ENCODE measurements at places on chromosomes 3 and 15.

DNA sequence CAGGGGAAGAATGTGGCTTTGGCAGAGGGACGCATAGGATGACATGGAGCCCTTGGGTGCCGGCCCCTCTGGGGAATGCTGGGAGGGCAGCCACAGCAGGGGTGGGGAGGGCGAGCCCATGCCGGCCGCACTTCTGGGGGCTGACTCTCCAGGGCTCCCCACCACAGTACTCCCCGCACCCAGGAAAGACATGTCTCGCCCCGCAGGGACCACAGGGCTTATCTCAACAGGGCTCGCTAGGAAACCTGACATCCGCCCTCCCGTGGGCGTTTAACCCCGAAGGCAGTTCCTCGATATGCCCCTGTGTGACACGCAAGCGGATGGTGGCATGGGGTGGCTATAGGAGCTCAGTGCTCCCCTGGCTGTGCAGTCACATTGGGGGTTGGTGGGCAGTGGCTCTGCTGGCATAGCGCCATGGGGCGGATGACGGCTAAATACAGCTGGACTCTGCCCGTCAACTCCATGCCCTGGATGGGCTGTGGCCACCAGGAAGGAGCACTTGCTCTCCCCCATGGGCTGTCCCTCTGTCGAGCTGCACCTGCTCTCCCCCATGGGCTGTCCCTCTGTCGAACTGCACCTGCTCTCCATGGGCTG lies 141.4 kb downstream of the ADAMTS17 start:
- DNase-seq, result no peak

- no peak for DNase-seq
Measured at GRCh38 chr15:96344706-96345559, 14.4 kb downstream of the NR2F2 start.

GRCh38 chr3:167662919-167663400 lies 9.2 kb upstream of the WDR49 start:
- DNase-seq, result no peak

DNA sequence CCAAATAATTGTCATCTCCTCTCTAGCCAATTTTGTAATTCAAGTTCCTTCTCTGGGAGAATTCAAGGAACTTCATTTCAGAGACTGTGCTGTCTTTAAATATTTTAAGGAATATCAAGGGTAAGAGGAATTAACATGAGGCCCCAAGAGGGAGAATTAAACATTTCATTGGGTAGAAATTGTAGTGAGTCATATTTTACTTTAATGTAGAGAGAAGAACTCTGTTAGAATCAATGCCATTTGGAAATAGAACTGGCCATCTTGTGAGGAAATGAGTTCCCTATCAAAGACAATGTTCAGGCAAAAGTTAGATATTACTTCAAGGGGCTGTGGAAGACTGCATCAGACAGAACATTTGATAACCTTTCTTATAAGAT lies 43.5 kb upstream of the TP63 start:
- no peak for DNase-seq

- no peak for DNase-seq
Measured at GRCh38 chr3:188367678-188368077, 213.7 kb downstream of the LPP start.

- DNase-seq, result no peak
Measured at GRCh38 chr15:84702961-84703482, 12.9 kb downstream of the SEC11A start.

DNA sequence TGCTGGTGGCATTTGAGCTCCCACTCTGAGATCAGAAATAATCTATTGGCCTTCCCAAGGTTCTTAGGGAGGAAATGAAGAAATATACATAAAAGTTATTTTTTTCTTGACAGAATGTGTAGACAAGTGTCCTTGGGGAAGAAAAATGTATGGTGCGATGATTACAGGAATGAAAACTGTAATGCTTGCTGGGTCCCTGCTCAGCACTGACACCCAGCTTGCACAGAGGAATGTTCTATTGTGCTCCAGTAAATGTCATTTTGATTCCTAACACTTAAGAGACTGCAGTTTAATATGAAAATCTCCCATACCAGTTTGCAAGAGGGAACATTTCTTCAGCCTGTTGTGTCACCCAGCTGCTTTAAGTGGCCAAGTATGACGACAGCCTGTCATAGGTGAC lies 271.3 kb upstream of the TPM1 start:
- no peak for DNase-seq

GRCh38 chr3:143236226-143236964 lies 116.8 kb downstream of the CHST2 start:
- DNase-seq, result no peak

DNA sequence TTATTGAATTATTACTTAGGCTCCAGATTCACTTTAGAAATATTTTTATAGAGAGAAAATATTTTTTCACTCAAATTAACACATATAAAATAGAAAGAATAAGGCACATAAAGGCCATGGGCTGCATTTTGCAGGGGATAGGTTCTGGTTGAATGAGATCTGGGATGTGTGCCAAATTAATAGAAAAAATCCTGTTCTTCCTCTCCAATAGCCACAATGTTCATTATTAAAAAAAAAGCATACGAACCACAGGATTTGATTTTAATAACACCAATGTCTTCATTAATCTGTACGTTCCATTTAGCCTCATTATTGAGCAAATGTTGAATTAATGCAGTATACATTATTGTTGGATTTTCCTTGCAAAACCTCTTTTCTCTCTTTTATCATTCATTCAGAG lies 622.8 kb upstream of the AGTR1 start:
- DNase-seq, result no peak

DNA sequence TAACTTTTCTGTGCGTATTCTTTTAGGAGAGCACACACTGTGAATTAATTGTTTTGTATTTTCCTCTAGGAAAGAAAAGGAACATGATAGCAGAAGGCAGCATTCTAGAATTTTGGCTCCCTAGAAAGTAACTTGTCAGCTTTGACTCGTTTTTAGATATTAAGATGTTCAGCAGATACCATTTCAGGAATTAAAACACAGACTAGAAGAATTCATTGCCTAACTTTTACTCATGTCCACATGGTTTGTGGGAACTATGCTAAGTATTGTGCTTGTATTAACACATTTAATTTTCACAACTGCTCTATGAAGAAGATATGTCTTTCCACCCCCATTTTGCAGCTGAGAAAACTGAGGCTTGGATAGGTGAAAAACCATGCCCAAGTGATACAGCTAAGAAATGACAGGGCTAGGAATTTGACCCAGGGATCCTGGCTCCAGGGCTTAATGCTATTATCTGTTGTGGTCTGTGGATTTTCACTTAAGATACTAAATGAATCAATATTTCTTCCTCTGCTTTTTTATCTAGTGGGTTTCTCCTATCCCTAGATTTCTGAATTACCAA lies 128.8 kb downstream of the MITF start:
- DNase-seq, result no peak

DNA sequence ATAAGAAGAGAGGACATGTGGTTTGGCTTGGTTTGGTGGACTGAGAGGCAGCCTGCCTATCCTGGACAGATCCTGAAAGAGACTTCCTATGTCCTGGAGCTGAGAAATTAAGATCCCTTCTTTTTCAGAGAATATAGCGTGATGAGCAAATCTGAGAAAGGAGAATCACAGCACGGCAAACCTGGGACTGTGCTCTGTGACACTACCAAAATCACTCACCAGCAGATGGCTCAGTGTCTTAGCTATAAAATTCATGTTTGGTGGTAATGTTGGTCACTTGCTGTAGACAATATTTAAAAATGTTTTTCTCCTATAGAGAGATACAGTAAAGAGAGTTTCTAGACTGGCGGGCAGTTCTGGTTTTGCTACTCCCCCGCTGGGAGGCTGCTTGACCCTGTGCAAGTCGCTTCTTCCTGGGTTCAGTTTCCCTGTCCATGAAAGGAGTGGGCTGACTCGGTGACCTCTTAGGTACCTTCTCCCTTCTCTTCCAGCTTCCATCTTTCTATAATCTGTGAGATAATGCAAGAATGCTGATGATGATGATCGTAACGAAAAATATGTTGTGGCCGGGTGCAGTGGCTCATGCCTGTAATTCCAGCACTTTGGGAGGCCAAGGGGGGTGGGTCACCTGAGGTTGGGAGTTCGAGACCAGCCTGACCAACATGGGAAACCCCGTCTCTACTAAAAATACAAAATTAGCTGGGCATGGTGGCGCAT lies 7.6 kb upstream of the HES1 start:
- no peak for DNase-seq

DNA sequence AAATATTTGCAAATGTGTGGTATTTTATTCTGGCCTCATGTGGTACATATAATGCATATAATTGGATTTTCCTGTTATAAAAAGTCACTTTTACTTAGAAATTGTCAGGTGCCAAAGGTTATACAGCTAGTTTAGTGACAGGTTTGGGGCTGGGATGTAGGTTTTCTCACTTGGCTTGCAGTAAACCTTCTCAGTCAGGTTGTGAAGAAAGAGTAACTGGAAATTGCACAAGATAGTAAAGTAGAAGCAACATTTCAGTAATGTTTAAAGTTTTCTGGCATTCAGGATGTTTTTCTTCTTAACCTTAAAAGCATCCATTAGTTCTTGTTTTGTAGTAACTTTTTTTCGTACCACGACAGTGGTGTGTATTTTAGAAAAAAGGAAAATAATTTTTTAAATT lies 53.9 kb downstream of the MEF2A start:
- no peak for DNase-seq

DNA sequence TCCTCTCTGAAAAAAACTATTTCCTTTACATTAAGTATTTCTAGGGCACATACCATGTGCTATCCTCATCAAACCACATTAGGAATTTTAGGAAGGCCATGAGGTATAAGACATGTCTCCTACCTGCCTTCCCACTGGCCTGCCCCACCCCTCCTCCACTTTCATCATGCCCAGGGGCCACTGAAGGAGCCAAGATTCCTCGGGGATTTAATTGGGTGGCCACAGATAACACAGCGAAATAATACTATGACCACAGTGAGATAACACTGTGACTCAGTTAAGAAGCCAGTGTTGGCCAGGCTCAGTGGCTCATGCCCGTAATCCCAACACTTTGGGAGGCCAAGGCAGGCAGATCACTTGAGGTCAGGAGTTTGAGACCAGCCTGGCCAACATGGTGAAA lies 9.8 kb upstream of the BMF start:
- no peak for DNase-seq

GRCh38 chr3:58572013-58572633 lies 5.1 kb downstream of the FAM107A start:
- no peak for DNase-seq

DNA sequence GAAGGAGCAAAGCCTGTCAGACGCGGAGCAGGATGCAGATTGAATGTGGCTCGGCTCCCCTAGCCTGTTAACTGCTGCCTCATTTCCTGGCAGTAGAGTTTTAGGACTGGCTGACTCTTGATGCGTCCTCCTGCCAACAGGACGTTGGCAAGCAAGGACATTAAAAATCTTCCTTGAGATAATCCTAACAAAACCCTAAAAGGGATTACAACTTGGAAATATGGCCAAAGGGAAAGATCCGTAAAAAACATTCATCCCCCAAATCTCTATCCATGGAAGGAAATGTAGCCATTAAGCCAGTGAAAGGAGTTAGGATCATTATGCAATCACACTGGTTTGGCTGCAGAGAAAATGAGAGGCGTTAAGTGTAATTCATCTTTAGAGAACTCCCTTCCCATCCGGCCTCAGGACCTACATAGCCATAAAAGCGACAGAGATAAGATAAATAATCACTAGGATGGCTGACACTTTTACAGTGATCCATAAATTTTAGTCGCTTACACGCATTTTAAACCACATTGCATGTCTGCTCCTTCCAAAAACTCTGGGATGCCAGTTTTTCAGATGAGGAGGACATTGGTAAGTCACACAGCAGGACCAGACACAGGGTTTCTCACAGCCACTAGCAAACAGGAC lies 44.5 kb upstream of the C3orf80 start:
- DNase-seq, result no peak

DNA sequence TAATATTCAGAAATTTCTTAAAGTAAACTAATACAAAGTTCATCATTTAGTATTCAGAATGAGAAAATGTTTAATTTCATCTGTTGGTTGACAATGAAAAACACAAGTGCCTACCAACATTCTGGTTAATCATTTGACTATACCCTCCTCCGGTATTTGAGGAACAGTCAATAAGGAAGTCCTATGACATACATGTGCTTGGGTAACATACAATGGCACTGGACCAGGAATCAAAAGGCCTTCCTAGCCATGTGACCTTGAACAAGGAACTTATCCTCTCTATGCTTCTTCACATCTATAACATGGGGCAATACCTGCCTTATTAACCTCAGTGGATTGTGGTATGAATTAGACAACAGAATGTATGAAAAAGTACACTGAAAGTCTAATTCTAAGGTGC lies 65.8 kb downstream of the ZNF280D start:
- no peak for DNase-seq

DNA sequence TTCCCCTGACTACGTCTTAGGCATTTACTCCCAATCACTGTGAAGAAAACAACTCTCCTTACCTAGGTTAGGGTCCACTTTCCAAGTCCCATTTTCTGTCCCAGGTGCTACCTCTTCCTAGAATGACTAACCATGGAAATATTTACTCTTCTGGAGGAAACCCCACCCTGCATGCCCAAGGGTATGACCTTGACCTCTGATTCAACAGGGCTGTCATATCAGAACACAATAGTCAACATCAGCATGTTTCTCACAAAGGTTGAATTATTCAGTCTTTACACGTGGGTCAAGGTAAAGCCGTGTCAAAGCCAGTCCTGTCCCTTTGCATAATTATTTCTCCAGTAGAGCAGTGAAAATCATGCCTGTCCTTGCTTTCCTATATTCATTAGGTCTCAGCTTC lies 4.3 kb upstream of the FRMD5 start:
- DNase-seq, result no peak

DNA sequence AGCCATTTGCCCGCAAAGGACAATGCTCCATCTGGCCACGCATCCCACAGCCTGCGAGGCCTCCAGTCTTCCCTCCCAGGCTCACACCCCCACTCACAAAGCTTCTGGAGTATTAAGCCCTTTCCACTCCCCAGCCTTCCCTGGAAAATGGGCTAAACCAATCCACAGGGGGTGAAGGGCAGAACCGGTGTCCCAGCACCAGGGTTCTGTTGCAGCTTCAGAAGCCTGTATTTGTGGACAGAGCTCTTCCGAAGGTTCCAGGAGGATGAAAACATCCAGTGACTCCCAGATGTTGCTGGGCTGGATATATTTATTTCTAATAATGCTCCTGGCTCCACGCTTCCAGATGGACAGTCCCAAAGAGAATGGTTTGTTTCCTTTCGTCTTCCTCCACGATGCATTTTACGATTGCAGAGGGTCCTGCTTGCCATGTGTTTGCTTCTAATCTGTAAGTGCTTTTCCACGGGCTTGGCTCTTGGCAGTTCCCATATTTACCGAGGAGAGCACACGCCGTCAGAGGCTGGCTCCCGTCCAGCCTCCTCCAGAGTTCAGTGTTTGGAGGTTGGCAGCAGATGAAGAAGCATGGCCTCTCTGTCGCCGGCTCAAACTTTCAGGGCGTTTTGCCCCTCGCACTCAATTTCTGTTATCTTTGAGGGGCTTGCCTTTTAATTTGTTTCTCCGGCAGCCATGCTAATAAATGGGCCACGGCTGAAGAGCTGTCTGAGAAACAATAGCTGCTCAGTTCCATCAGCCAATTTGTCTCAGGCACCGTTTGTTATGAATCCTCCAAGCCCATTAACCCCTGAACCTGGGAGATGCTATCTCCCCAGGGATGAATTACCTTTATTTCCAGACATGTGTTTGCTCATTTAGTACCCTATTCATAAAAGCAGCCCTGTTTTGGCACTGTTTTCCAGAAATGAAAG lies 367.9 kb upstream of the PROK2 start:
- no peak for DNase-seq

GRCh38 chr3:30855400-30856292 lies 38.8 kb downstream of the GADL1 start:
- no peak for DNase-seq

All from stimulated activated naive B cell treated with anti-CD40 and anti-IgM and Interleukin-4, amounts not matched to agents 10 μg/mL and 1 μg/mL and 100 μg/mL, for 72 hours (primary cell).